ENCODE measurements at places on chromosomes 13 and 19.

GRCh38 chr13:101474419-101474957 lies 22.0 kb downstream of the ITGBL1 start:
- no peak for DNase-seq

DNA sequence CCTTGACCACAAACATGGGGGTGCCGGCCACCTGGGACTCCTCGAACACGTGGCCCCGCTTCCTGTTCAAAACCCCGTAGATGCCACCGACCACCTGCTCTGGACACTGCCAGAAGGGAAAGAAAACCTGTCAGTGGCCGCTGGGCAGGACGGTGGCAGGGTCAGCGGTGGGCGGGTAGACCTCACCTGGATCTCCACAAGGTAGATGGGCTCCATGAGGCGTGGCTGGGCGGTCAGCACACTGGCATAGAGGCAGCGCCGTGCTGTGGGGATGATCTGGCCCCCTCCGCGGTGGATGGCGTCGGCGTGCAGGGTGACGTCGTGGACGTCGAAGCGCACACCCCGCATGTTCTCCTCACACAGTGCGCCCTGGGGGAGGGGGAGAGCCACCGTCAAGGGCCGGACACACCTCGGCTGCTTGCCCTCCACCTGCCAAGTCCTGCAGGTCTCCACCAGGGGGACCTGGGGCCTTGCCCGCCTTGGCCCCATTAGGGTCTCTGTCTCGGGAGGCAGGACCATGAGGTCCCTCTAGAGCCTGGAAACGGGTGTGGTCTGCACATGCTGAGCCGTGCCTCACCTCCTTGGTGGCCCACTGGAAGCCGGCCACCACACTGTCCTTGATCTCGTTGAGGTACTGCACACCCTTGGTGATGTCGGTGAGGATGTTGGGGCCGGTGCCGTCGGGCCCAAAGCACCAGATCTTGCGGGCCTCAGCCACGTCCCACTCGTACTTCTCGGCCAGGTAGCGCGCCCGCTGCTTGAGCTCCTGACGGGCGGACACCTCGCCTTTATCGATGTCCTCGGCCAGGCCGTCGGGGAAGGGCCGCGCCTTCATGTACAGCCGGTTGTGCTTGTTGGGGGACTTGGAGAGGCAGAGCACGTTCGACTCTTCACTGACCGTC lies 6.6 kb upstream of the DAPK3 start:
- no peak for DNase-seq

- DNase-seq: no peak
Measured at GRCh38 chr13:86446311-86446710, 647.1 kb upstream of the SLITRK6 start.

GRCh38 chr13:70987043-70987442 lies 878.8 kb upstream of the KLHL1 start:
- no peak for DNase-seq

DNA sequence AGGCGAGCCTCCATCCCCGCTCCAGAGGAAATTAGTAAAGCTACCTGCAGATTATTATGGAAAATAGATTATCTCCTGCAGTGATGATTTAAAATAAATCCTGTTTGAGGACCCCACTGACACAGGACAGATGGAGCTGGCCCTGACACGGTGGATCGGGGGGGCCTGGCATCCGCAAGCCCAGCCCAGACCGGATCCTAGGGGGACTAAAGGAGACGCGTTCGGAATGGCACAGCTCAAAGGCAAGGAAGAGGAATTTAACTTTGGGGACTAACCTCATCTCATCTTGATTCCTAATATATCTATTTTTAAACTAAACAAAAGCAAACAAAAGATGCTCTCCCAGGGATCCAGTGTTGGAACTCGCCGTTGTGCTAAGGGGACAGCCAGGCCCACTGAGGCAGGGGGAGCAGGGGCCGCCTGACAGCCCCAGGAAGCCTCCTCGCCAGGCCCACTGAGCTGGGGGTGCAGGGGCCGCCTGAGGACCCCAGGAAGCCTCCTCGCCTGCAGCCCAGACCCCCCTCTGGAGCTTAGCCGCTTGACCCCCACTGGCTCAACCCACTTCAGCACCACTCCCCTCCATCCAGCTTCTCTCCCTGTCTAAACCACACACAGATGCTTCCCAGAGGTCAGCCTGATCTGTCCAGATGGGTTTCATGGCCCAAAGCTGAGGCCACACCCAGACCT lies 78.6 kb downstream of the SPACA7 start:
- DNase-seq: no peak

DNA sequence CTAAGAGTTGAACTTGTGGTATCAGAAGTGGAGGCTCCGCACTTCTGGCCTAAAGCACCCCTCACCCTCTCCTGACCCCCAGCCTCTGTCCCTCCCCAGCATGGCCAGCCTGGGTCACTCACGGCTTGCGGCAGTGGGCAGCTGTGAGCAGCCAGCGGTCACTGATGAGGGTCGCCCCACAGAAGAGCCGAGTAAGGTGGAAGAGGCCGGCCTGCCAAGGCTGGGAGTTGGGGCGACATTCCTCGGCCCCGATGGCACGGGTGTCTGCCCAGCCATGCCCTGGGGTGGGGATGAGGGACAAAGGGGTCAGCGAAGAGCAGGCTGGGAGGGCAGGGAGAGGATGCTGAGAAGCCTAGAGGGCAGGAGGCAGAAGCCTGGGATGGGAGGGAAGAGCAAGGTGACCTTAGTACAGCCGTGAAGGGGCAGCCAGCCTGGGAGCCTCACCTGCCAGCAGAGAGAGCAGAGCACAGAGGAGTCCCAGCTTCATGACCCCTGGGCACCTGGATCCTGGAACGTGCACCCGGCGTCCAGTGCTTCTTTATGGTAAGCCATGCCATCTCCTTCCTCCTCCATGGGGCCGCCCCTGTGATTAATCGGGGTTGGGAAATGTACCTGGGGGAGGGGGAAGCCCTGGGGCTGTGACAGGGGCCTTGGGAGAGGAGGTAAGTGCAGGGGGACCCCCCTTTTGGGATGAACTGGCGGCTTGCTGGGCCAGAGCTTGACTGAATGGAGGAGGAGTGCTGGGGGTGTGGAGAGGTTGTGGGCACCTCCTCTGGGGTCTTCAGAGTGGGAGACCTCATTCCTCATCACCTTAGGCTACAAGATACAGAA lies 7.9 kb upstream of the KLK8 start:
- DNase-seq: no peak

DNA sequence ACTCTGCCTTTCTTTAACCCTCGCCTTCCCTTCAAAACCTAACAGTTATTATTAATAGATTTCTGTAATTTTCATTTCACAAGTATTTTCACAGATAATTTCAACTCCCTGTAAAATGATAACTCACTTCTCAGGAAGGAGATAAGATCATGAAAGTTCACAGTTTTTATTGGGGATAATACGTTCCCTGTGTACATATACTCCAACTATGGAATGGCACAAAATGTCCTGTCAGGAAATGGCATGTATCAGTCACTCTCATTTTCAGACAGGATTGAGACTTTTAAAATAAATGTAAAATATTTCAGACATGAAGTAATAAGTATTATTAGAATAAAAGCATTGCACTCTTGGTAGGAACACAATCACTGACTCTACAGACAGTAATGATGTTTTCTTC lies 932 bp upstream of the TRAPPC2B start:
- DNase-seq: no peak

- no peak for DNase-seq
Measured at GRCh38 chr13:65592731-65593130, 1637.4 kb downstream of the PCDH9 start.

DNA sequence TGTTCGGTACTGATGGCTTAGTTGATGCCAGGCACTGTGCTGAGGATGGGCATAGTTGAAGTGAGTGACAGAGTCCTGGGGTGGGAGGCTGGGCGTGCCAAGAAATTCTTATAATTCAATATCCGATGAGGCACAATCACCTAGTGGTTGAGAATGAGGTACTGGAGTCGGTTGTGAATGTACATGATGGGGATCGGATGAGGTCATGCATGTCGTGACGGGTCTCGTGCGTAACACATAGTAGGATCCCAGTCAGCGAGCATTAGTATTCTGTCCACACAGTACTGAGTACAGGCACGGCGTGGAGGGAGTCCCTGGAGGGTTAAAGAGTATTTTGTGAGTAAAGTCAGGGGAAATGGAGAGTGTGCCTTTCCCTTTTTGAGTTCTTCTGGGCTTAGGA lies 2.8 kb downstream of the SAFB start:
- DNase-seq: no peak

DNA sequence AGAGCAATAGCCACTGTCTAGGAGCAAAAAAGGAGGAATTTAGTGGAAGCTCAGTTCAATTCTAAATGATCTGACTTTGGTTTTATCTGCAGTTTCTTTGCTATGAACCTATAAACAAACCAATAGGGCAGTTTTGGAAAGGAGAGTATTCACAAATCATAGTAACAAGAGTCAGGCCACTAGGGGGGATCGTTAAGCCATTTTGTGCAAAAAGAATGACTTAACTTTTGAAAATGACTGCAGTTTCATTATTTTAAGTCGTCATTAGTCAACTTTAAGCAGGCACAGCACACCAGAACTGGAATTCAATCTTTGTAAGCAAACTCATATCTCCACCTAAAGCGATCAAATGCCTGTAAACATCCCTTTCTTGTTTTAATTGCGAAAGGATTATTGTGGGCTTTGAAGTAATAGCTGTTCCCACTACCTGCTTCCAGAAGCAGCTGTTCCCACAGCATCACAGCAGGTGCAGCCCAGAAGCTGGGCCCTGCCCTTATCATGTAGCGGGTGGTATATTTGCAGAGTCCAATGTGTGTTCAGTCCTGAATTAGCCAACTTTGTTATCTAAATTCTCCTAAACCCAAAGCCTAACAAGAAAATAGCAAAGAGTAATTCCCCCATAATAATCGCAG lies 51.5 kb downstream of the SOX21 start:
- DNase-seq: no peak

GRCh38 chr19:20269461-20269860 lies 102.4 kb downstream of the ZNF486 start:
- DNase-seq: no peak

- no peak for DNase-seq
Measured at GRCh38 chr19:7912144-7912696, 2.4 kb upstream of the TGFBR3L start.

- no peak for DNase-seq
Measured at GRCh38 chr13:28723806-28724205, 5.0 kb upstream of the SLC46A3 start.

DNA sequence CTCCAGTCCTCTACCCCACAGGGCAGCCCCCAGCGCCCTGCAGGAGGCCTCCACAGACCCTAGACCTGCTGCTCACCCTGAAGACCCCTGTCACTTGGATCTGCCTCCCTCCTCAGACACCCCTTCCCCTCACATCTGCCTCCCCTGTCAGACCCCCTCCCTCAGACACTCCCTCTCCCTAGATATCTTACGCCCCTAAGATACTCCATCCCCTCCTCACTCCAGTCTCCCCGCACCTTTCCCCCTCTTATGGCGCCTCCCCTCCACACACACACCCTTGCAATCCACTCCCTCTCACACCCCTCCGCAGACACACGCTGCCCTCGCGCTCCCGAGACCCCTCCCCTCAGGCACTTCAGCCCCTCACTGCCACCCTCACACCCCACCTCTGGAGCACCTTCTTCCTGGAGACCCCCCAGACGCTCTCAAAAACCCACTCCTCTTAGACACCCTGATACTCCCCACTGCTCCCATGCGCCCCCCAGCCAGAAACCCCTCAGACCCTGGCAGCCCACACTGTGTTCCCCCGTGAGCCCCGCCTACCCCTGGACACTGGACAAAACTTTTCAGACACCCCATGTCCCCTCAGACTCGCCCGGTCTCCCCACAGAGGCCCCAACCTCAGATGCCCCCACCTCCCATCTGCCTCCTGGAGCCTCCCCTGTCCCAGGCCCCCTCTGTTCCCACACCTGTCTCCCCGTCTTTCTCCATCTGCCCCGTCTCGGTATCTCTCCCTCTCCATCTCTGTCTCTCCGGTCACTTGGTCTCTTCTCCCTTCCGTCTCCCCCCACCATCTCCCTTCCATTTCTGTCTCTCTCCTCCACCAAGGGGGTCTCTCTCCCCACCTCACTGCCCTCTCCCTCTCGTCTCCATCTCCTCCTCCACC lies 14.5 kb downstream of the ERFL start:
- DNase-seq: no peak

DNA sequence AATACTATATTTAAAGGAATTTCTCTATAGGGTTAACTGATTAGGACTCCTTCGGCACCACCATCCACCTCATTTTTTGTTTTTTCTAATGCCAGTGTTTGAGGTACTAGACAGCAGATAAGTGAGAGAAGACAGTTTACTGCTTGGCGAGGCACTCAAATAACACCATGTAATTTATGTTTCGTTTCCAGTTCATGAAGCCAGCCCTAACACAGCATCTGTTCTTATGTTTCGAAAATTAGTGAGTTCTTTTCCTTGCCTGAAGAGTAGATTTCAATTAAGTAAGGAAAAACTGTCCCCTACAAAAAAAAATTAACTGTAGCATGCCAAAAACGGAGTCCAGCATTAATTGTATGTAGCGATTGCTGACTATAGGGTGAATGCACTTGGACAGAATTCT lies 409.1 kb downstream of the TBC1D4 start:
- no peak for DNase-seq

- no peak for DNase-seq
Measured at GRCh38 chr19:55152017-55152416, 3.0 kb upstream of the TNNT1 start.

DNA sequence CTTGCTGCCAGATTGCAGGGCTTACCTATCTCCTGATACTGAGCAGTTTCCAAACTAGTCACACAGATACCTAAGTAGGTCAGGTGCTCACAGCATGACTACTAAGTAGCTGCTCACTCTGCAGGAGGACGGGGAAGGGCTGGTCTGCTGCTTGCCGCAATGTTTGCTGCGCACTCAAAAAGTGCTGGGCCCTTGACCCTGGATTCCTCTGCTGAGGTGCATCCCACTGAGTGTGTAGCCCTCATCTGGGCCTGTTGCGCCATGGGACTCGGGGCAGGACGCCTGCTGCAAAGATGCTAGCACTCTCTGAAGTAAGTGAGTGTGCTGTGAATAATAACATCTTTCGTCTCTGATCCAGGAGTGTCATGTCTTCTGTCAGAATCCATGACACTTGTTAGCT lies 59.2 kb upstream of the MEDAG start:
- no peak for DNase-seq

- DNase-seq: no peak
Measured at GRCh38 chr13:40077396-40078027, 422.1 kb downstream of the COG6 start.

DNA sequence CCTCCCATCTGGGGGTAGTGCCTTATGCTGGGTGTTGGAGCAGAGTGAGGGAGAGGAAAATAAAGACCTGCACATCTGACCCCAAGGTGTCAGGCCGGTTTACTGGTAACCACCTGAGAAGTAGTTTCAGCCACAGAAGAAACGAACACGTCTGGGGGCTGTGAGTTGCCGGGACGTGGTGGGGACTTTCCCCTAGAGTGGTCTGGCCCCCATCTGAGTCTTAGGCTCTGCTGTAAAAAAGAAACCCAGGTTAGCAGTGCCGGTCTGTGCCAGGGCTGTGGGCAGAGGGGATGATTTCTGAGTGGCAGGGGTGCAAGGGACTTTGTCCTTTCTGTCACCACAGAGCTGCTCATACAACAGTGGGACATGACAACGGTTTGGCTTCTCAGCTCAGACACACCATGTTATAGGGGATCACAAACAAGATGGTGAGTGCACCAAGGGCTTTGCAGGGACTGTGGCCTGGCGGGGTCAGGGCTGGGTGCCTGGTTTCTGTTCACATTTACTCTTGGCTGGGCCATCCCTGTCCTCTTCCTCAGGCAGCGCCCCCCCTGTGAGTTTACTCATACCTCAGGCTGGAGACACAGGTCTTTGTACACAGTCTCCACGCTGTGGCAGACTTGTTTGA lies 9.0 kb downstream of the GCDH start:
- DNase-seq: no peak

GRCh38 chr19:5479958-5480357 lies 24.7 kb downstream of the ZNRF4 start:
- DNase-seq: no peak

All from NCI-H1048 (cell line).